ENCODE measurements at places on chromosomes 6 and 20.

DNA sequence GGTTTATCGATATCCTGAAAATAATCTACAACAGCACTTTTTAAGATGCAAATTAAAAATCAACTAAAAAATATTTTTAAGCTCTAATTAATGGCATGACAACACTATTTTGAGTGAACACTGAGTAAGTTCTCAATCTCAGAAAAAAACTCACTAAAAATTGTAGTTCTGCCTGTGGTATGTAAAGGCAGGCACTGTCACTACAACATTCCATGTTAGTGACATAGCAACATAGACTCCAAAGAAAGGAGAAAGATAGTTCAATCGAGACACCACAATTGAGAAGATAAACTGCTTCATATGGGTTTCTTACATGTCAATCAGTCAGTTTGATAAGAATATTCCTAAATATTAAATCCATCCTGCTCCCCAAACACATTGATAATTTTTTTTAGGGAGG is 38.0 kb downstream of the COL12A1 start:
- no peak for DNase-seq

GRCh38 chr6:18395177-18395855 is 8.2 kb downstream of the RNF144B start:
- no peak for DNase-seq

DNA sequence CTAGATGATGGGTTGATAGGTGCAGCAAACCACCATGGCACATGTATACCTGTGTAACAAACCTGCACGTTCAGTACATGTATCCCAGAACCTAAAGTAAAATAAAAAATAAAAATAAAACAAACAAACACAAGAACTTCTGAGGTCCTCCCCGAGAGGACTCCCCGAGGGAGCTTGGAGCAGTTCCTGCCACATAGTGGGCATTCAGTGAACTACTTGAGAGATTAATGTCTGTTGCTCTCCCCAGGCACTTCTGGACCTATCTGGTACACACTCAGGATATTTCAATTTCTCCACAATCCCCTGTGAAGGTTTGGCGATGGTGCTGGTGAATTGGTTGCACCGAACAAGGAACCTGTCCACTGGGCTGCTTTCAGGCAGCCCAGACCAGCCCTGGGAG is 311.2 kb downstream of the ESR1 start:
- DNase-seq, result no peak

DNA sequence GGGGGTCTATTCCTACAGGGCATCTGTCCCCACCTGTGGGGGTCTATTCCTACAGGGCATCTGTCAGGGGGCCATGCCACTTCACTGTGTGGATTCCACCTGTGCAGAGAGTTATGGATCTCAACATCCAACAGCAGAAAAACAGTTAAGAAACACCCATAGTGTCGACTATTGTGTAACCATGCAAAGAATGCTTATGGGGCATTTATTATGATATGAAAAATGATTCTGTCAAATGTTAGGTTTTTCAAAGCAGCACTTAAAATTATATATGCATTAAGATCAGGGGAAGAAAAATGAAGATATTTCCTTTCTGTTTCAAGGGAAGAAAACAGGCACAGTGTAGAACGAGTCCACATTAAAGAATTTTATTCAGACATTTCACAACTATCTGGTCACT is 2.9 kb downstream of the GPR31 start:
- DNase-seq, result no peak

GRCh38 chr6:138410048-138410735 is 6.2 kb downstream of the HEBP2 start:
- DNase-seq, result peak; percentile 31

DNA sequence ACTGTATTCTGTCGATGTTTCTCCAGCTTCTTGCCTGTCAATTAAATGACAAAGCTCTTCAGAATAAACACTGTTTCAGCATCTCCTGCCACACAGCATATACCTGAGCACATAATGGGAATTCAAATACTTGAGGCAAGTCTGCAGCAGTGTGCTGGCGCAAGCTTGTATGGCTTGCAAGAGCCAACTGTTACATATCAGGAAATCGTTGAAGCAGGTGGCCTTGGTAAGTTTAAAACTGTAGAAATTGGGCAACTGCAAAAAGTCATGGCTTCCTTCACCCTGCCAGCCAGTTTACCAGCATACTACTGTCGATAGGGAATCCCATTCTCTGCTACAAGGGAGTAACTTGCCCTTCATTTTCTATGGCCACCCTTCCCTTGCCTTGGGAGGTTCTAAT is 23.0 kb downstream of the CPNE1 start:
- DNase-seq, result no peak

DNA sequence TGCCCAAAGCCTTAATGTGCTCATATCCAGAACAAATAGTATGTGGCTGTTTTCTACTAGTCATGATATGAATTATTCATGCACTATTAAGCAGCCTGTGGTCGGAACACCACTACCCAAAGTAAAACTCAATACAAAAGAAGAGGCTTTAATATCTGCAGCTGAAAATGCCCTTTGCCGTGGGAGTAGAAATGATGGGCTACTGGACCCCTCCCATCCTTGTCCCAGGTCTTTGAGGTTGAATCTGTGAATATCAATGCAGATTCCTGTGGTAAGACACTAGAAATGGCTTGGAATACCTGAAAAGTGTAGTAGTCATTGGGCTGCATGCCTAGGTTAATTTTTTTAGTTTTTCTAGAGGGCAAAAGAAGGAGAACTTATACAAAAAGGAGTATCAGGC is 303.7 kb downstream of the TBC1D7 start:
- no peak for DNase-seq

- no peak for DNase-seq
These were observed 519.7 kb downstream of the CDH26 start for GRCh38 chr20:60477958-60478357.

DNA sequence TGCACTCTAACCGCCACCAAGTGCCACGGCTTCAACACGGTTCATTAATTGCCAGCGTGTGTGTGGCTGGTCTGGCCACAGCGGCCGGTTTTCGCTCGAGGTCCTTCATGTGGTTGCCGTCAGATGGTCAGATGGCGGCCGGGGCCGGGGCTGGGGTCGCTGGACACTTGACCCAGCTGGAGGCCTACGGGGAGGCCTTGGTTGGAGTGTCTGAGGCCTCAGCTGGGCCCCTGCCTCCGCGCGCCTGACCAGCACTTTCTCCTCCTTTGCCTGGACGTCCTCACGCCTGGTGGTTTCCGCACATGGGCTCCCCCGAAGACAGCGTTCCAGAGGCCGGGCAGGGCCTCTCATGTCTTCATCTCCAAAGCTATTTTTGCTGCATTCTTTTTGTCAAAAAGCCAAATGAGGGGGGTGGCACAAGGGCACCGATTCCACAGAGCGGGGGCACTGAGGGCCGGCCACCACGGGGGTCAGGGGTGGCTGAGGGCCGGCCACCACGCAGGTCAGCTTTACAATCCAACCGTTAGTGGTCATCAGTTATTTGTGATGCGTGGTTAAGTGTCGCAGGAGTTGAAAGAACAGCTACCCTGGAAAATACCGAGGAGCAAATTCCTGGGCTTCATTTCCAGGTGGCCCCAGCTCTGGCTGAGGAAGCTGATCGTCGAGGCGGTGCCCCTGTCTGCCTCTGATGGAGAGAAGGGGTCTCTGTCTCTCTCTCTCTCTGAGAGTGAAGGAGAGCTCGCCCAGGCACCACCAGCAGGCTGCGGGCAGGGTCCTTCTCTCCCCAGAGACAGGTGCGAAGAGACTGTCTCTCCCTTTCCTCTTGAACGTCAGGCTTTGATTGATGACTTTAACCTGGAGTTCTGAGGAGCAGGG is 50.5 kb upstream of the FRMD1 start:
- no peak for DNase-seq

GRCh38 chr20:46011631-46012482 is 3.1 kb downstream of the MMP9 start:
- no peak for DNase-seq

Data from astrocyte of the spinal cord (primary cell).